Sigmoid colon (tissue), 7 donors: ENCODE measurements at places on chromosomes 7 and 10. TPM values are rescaled to one million over a fixed set of nuclear protein-coding genes. Genes with fewer than 3 reads are reported as not detected.
A peak's percentile ranks its signal among the peaks of the same experiment; 100 is the strongest.

GPER1 gene
- 4.6 TPM for total RNA-seq

DNA sequence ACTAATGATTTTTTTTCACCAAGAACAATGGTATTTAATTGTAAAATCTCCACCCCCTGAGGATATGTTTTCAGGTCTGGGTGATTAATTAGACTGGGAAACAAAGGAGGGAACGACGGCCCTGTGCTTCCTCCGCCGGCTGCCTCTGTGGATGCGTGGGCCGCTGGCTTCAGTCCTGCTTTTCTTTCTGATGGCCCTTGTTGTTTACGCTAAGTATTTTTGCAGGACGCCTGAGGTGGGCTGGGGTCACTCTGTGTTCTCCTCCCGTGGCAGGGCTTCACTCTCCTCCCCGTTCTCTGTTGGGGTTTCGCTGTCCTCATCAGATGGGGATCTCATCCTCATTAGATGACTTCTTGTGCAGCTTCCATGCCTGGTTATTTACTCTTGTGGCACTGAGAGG is 5.2 kb upstream of the ACBD5 start:
- H3K4me1 ChIP-seq: peaks cover 12% of the 10 kb centered on the region
- DNase-seq: no peak
- no peak overlapping the region for H3K27ac ChIP-seq

DNA sequence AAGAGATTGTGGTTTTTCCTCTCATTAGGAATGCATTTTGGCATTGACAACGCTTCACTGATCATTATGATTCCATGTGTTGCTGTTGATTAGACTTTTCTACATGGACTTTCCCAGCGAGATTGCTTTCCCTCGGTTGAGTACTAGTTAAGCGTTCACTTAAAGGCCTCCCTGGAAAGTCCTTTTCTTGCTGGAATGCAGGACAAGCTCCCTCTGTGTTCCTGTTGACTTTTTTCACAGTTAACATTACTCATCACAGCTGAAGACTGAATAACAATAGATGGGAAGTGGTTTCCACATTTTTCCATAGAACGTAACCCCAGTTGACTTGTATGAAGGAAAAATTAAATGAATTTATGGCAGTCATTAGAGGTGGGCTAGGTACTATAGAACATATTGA is 2.6 kb upstream of the CAV1 start:
- H3K36me3 ChIP-seq: no peaks in the 10 kb centered on the region
- H3K27ac ChIP-seq: no peak overlapping the region
- no peak for DNase-seq
- H3K27me3 ChIP-seq: no peaks in the 10 kb centered on the region
- H3K4me3 ChIP-seq: no peak overlapping the region

GRCh38 chr7:86914551-86914950 is 144.9 kb downstream of the ELAPOR2 start:
- no peaks in the 10 kb centered on the region for H3K27me3 ChIP-seq
- no peak overlapping the region for H3K27ac ChIP-seq
- H3K4me1 ChIP-seq: no peaks in the 10 kb centered on the region
- no peak overlapping the region for H3K4me3 ChIP-seq

- H3K27ac ChIP-seq: no peak overlapping the region
- H3K4me3 ChIP-seq: no peak overlapping the region
- DNase-seq: no peak
- no peaks in the 10 kb centered on the region for H3K4me1 ChIP-seq
- no peaks in the 10 kb centered on the region for H3K27me3 ChIP-seq
Measured at GRCh38 chr7:96637522-96637921, 72.1 kb downstream of the SEM1 start.

- no peak overlapping the region for H3K27ac ChIP-seq
- DNase-seq: no peak
- no peaks in the 10 kb centered on the region for H3K4me1 ChIP-seq
Measured at GRCh38 chr7:112886208-112886607, 96.0 kb upstream of the TMEM168 start.

- no peak overlapping the region for H3K27ac ChIP-seq
- H3K4me3 ChIP-seq: no peak overlapping the region
- H3K4me1 ChIP-seq: no peaks in the 10 kb centered on the region
- H3K27me3 ChIP-seq: no peaks in the 10 kb centered on the region
Measured at GRCh38 chr10:101668566-101668965, 26.4 kb downstream of the FBXW4 start.

PTPRZ1 gene
- total RNA-seq: 19.4 TPM

DNA sequence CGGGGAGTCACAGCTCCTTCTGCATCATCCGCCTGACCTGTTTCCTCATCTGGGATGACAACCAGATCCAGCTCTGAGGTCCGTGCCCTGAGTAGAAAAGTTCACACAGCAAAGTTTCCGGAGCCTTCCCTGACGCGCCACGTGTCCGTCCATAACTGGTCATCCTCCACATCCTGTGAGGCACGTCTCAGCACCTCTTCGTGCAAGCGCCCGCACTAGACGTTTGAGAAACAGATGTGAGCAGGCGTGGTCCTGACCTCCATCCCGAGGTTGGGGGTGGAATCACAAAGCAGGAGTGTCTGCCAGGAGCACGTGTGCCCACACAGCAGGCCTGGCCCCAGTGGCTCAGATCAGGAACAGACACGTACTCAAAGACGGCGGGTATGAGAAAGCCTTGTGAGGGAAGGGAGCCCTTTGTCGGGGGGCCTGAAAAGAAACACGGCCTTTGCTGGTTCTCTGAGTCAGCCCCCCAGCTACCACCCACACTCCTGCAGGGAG is 520.8 kb downstream of the DNAJB6 start:
- H3K4me1 ChIP-seq: no peaks in the 10 kb centered on the region
- no peaks in the 10 kb centered on the region for H3K36me3 ChIP-seq
- no peak for DNase-seq
- no peak overlapping the region for H3K4me3 ChIP-seq

- no peaks in the 10 kb centered on the region for H3K4me1 ChIP-seq
- no peaks in the 10 kb centered on the region for H3K27me3 ChIP-seq
- H3K36me3 ChIP-seq: peaks cover 3% of the 10 kb centered on the region
- H3K27ac ChIP-seq: no peak overlapping the region
- DNase-seq: no peak
Measured at GRCh38 chr10:96541921-96542320, 28.2 kb upstream of the TLL2 start.

GRCh38 chr10:69269761-69270160 is 8.5 kb upstream of the HK1 start:
- H3K4me1 ChIP-seq: no peaks in the 10 kb centered on the region
- no peak for DNase-seq
- no peaks in the 10 kb centered on the region for H3K36me3 ChIP-seq
- H3K27me3 ChIP-seq: no peaks in the 10 kb centered on the region
- no peak overlapping the region for H3K27ac ChIP-seq

DNA sequence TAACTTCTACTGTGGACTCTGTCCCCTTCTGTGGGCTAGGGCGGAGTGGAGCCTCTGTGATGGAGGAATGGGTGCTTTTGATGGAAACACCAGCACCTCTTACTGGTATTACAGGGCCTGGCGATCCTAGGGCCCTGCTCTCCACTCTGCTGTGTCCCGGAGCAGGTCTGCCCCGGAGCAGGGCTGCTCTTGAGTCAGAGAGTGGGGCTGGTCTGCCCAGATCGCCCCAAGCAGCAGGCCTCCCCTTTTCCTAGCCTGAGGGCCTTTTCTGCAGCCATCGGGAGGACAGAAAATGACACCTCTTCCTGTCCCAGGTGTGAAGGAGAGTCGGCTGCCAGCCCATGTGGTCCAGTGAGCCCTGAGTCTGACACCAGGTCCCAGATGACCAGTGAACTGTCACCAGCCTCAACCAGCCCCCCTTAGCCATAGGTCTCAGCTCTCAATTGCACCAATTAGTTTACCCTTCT is 1.4 kb downstream of the ZNF282 start:
- peak overlapping the region; percentile 95 for H3K27ac ChIP-seq
- peaks cover 37% of the 10 kb centered on the region for H3K36me3 ChIP-seq
- H3K4me3 ChIP-seq: peak overlapping the region; percentile 55
- H3K27me3 ChIP-seq: no peaks in the 10 kb centered on the region
